ENCODE measurements at places on chromosomes 1 and 21.

DNA sequence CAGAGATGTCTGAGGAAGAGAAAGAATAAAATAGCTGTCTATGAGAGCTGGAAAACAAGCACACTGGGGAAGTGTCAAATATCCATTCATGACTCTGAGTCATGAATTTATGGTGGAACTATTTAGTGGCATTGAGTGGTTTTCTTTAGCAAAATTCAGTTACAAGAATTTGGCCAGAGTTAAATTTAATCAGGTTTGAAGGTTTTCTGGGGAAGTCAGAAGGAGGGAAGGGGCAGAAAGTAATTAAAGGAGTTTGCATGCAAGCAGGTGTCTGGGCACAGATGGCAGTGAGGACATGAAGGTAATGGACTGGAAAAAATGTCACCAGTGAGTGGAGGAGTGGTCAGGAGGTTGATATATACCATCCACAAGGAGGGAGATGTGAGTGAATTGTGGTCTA lies 121.9 kb upstream of the IVNS1ABP start:
- no peak for DNase-seq

DNA sequence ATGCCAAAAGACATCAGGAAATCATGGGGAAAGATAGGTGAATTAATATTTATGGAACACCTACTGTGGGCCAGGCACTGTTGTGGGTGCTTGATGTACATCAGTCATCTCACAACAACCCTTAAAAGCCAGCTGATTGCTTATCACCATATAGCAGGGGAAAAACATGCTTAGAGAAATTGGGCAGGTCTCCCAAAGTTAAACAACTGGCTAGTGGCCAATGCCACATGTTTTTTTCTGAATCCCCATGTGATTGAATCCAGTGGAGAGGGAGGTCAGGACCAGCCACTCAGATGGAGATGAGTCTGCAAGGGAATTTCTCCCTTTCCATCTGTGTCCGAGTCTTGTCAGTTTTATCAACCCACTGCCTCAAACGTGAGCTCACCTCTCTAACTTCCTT lies 33.5 kb downstream of the UTP25 start:
- DNase-seq: no peak

- no peak for DNase-seq
Observed at GRCh38 chr1:207088701-207089626, at the start of gene C4BPB. Gene C4BPB, plus strand, starts transcription at chr1:207088860. Its CDS starts 672 bp downstream, at chr1:207089532.

- DNase-seq: no peak
Observed at GRCh38 chr1:31781138-31781755, 17.1 kb upstream of the ADGRB2 start.

DNA sequence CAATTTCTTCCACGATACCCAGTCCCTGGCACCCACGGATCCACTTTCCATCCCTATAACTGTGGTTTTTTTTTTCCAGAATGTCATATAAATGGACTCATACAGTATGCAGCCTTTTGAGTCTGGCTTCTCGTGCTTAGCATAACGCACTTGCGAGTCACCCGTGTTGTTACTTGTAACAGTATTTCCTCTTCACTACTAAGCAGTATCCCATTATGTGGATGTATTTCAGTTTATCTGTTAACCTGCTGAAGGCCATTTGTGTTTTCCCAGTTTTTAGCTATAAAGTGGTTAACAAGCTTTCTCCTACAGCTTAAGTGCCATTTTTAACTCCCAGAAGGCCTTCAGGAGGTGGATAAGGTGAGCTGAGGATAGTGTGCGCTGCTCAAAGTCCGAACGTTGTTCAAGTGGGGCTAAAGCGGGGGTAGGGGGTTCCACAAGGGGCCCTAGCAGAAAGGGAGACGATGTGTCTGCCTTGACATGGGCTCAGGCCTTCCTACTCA lies 829 bp downstream of the ADAR start:
- no peak for DNase-seq

DNA sequence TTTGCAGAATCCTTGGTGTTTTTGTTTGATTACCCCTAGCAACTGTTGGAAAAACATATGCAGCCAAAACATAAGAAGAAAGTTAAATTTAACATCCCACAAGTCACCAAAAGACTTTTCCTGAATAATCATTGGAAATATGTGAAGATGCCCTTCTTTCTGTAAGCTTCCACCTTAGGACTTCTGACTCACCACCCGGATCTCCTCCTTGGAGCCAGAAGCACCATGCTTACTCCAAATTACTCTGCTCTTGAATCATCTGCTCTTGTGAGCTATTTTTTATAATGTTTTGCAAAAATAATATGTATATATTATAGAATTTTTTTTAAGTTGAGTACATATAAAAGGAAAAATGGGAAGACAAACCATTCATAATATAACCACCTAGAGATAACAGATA lies 391.7 kb downstream of the KCTD3 start:
- no peak for DNase-seq

- DNase-seq: no peak
Observed at GRCh38 chr1:17654519-17654918, 100.6 kb upstream of the ACTL8 start.

GRCh38 chr1:174266476-174266875 lies 107.2 kb downstream of the RABGAP1L start:
- DNase-seq: peak; percentile 8

- DNase-seq: no peak
Observed at GRCh38 chr1:116508085-116508983, 62.5 kb downstream of the CD58 start.

DNA sequence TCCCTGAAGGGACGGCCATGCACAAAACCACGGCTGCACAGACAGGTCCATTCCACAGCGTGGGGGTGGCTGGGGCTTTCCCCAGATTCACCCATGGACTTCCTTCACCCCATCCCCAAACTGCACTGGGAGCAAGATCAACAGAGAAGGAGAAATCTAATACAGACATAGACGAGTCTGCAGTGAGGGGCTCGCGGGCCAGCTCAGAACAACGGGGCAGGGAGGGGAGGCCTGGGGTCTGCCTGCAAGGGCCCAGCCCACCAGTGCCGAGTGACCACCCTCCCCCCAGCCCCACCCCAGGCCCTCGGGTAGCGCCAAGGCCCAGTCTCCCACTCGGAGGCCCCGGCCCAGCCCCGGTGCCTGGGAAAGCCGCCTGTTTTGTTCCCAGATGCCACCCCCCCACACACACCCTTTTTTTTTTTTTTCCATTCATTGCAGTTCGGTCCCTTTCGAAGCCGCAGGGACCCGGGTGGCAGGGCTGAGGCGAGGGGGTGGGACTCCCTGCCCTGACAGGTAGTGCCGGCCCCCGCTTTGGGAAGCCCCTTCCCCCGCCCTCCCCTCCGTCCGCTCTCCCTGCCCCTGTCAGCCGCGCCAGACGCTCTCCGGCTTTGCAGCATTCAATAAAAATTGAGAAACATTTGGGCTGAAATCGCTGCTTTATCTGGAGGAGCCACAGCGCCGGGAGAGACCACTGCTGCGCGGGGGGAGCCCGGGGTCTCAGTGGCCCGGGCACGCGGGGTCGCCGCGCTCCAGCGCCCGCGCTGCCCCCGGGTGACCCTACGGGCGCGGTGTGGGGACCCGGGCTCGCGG lies 543 bp upstream of the EPHB2 start:
- peak; percentile 58 for DNase-seq

- DNase-seq: no peak
Observed at GRCh38 chr1:58204284-58204683, 342.2 kb downstream of the OMA1 start.

- no peak for DNase-seq
Observed at GRCh38 chr21:45365608-45366241, 39.2 kb upstream of the COL18A1 start.

GRCh38 chr1:240663169-240663879 lies 51.4 kb upstream of the GREM2 start:
- DNase-seq: no peak

DNA sequence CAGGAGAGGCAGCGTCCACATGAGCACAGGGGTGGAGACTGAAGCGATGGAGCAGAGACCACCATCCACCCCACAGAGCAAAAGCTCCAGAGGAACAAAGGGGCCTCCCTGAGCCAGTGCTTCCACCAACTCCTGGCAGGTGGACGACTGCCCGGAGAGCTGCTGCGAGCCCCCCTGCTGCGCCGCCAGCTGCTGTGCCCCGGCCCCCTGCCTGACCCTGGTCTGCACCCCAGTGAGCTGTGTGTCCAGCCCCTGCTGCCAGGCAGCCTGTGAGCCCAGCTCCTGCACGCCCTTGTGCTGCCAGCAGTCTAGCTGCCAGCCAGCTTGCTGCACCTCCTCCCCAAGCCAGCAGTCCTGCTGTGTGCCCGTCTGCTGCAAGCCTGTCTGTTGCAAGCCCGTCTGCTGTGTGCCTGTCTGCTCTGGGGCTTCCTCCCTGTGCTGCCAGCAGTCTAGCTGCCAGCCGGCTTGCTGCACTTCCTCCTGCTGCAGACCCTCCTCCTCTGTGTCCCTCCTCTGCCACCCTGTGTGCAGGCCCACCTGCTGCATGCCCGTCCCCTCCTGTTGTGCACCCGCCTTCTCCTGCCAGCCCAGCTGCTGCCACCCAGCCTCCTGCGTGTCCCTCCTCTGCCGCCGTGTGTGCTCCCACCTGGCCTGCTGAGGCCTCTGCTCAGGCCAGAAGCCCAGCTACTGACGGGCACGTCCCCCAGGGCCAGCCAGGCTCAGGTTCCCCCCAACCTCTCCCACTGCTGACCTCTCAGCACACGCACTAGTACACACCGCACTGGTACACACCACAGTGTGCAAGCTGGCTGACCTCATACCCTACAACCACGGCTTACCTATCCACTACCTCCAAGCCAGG lies 5.4 kb downstream of the KRTAP10-12 start:
- DNase-seq: peak; percentile 56

DNA sequence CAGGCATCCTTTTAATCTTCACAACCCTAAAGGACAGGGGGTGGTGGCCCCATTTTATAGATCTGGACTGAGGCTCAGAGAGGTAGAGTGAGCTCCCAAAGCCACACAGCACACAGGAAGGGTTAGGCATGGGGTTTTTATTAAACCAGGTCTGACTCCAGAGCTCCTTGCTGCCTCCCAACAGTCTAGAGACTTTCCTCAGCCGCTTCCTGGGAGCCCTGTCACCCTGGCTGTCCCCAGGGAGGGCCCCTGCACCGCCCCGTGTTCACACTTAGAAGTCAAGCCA lies 8.0 kb upstream of the EPHA8 start:
- DNase-seq: no peak

DNA sequence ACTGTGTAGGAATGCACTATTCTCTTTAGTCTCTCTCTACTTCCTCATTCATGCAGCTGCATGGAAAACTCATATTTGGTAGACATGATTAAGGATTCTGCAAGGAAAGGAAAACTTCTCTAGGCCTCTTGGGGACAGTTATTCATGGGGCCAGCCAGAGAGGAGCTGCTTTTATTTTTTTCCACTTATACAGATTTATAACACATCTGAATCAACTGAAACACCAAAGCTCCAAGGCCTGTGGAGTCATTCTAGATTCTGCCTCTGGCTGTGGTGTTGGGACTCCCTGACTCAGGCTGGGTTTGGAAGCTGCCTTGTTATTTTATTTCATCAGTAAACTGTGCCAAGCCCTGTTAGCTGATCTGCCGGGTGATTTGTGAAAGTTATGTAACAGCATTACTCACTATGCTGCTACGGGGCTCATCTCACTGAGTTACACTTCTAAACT lies 83.9 kb upstream of the EDEM3 start:
- DNase-seq: no peak

GRCh38 chr1:87368907-87369306 lies 40.2 kb downstream of the LMO4 start:
- DNase-seq: no peak

GRCh38 chr1:66533804-66534740 lies at the start of gene SGIP1:
Gene SGIP1, plus strand, starts transcription at chr1:66534153. Its CDS starts 206 bp downstream, at chr1:66534359.
- DNase-seq: peak; percentile 90

DNA sequence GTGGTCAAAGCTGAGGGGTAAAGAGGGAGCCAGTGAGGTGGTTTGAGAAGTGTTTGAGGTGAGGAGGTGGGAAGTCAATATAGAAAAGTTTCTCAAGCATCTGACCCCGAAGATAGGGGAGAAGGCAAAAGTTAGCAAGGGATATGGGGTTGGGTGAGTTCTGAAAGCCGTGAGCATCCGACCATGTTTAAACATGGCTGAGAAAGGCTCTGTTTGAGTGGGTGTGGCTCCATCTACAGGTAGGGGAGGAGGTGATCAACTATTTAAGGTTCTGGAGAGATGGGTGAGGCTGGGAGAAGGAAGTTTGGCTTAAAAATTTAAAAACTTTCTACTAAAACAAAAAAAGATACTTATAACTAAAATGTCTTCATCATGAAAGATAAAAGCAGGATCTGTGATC lies 273.8 kb downstream of the KCNJ6 start:
- peak; percentile 2 for DNase-seq

- no peak for DNase-seq
Observed at GRCh38 chr1:240575981-240576662, 35.8 kb downstream of the GREM2 start.

- DNase-seq: peak; percentile 75
Observed at GRCh38 chr1:113978863-113979702, at the start of gene OLFML3. Gene OLFML3, plus strand, starts transcription at chr1:113979474. Its CDS starts 43 bp downstream, at chr1:113979517.

DNA sequence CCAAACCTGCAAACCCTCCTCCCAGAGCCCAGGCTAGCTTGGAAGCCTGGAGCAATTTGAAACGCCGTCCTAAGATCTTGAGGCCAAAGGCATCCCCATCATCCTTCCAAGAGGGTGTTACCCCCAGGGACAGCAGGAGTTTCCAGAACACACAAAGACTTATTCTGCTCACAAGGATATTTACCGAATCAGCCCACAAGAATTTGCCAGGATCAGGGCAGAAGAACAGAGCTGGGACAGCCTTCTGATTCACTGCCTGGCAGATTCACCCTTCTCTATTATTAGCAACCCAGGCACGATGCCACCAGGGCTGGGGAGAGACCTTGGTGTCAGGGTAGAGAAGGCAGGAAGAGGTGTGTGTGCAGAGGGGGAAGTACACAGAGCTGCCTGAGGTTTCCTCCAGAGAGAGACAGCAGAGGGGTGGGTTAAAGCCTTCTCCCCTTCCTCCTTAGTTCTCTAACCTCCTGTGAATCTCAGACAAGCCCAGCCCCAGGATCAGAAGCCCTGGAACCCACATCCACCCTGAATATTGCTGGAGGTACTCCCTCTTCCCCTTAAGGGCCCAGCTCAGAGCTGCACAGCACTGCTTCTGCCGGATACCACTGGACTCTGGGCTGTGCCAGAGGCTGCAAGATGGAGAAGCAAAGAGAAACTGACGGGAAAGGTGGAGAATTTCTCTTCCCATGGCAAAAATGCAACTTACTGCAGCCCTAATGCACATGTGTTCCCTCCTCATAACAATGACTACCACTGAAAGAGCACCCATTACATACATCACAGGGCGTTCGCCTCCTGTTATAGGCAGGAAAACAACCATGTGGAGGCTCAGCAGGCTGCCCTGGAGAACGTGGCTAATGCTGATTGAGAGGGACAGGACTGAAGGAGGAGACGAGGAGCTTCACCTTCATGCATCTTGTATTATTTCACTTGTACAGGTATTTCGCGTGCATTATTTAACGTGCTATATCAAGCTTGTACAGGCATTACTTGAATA lies 61.8 kb downstream of the ITPKB start:
- DNase-seq: no peak

- no peak for DNase-seq
Observed at GRCh38 chr1:197013234-197013633, 35.9 kb downstream of the CFHR5 start.

All from NCI-H2081 (cell line).